Effector memory CD4-positive, alpha-beta T cell (primary cell): ENCODE measurements at places on chromosomes 1 and 21.

DNA sequence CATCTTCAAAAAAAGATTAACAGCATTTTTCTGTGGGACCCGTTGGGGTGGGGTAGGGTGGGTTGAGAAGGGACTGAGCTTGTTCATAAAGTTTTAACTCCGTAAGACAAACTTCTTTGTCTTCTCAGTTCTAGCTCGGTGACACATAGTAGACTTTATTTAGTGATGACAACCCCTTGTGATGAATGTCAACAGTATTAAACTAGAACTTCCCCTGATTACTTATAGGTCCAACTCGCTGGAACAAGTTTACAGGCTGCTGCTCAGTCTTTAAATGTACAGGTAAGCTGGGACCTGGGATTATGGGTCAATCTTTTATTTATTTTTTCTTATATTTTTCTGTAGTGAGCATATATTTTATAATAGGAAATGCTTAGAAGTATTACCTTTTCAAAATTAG, 148.4 kb downstream of the CD247 start:
- no peak for DNase-seq

DNA sequence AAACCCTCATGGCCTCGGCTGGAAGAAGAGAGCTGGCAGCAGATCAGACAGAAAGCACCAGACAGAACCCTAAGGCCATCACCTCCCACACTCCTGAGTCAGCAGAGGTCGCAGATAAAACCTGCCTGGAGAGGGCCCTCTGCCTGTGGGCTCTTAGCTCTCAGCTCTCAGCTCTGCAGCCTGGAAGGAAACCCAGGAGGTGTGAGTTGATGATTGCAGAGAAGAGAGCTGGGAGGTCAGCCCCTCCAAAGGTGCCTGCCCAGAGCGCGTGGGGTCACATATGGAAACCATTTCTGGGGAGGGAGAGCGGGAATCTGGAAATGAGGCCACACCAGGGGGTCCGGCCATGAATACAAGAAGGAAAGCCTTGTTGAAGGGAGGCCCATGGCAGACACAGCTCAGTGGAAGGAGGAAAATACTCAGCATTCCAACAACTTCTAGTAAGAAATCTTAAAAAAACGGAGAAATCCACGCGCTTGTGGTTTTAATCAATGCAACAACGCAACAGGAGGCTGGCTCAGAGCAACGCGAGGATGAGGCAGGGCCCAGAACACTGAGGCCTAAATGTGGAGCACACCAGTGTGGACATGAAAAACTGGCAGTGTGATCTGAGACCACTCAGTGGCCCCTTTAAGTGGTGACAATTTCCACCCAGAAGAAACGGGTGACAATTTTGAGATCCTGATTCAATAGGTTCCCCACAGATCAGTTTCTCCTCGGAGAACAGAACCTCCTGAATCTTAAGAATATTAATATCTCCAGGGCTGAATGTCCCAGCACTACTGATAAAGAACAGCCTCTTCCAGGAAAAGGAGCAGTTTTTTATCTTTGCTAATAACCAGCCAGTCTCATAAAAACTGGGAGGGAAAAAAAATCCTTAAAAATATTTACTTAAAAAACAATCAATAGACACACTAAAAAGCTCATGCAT, 45.7 kb downstream of the PSMG1 start:
- no peak for DNase-seq

DNA sequence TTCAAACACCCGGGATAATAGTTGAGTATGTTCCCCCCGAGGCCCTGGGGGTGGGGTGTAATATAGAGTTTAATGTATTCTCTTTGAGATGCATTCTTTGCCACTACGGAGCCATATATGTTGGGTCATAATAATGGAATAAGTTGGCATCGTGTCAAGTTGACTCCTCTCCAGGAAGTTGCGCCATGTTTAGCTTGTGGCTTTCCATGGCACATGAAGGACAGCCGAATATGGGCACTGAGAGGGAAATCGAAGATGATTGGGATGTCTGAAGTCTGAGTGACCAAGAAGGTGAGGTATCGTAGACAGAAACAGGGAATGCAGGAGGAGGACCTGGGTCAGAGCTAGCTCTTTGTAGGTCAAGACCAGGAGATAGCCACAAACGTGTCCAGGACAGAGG, 92.6 kb downstream of the PAX7 start:
- DNase-seq, result no peak

DNA sequence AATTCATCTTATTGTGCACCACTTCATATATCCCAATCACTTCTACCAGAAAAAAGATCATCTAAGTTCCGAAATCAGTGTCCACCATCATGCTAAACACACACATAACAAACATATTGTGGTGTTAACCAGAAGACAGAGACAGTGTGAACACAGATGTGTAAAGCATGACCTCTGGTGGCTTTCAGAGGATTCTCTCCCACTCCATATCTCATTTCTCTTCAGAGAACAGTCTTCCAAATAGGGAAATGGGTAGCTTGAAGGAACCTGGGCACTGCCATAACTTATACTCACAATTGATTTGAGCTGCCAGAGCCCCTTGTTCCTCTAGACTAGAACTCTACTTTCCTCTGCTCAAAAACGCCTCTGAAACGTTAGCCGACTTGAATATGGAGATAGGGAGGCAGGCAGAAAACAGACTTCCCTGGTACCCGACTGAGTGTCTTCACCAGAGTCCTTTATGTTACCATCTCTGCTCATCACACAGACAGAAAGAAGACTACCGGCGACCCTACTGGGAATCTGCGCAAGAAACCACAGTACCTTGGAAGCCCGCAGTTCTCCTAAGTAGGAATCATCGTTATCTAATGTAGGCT, 1.8 kb upstream of the ELAPOR1 start:
- no peak for DNase-seq

DNA sequence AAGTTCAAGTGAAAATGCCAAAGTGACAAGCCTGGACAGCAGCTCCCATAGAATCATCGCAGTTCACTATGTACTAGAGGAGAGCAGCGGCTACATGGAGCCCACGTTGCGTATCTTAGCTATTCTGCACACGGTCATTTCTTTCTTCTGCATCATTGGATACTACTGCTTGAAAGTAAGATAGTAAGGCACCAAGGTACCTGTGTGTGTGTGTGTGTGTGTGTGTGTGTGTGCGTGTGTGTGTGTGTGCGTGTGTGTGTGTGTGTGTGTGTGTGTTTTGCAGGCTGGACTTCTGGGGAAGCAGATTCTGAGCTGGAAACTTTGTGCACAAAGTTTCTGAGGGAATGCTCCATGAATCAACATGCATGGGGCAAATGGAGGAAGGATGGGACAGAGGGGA, 98.6 kb downstream of the ZP4 start:
- no peak for DNase-seq

DNA sequence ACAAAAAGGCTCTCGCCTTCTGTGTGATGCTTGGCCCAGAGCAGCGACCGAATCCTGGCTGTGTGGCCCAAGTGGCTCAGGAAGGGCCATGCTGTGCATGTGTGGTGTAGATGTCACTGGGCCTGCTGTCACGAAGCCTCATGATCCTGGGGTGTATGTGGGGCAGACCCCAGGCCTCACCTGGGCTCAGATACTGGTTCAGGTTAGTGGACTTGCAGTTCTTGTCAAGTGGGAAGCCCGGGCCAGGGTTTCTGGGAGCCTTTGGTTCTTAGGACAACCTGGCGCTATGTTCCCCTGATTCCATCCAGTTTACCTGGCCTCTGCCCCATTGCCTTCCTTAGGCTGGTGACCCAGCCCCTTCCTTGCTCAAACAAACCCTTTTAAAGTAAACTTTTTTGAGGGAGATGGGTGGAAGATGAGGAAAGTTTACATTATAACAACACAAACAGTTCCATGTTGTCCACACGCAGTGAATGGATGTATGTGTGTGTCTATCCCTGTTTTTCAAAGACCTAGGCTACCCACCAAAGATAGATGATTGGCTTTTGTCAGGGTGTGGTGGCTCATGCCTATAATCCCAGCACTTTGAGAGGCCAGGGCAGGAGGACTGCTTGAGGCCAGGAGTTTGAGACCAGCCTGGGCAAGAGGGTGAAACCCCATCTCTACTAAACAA, 84.3 kb downstream of the UCK2 start:
- DNase-seq, result no peak

- no peak for DNase-seq
Observed at GRCh38 chr1:117427297-117427696, 60.0 kb downstream of the MAN1A2 start.

DNA sequence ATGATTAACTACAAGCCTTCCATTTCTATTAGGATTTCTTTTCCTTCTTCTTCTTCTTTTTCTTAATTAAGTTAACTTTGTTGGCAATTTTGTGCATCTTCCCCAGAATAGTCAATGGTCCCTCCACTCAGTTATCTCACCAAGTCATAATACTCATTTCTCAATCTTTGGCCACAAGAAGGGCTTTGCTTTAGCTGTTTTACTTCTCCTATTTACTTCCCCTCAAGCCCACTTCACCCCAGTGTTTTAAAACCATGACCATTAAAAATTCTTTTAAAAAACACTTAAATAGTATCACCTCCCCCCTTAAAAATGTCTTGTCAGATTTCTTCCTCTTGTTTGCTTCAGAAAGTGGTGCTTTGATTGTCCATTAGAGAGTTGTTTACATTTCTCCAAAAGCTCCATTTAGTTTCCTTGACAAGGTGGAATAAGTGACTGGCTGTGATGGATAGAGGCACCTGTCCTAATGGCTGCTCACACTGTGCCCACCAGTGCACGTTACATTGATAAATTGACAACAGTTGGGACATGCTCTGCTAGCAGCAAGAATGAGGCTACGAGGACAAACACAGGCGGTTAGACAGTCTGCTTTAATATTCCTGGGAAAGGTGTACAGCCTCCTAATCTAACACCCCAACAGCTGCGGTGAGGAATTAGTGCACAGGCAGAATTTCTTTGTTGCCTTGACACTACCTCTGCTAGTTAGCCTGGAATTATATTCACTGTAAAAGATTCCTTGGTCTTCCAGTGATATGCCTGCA, 354.7 kb downstream of the LMO4 start:
- DNase-seq, result no peak

GRCh38 chr1:58439946-58440345, 106.6 kb downstream of the OMA1 start:
- no peak for DNase-seq

GRCh38 chr1:46508757-46509156, 19.1 kb downstream of the DMBX1 start:
- no peak for DNase-seq

DNA sequence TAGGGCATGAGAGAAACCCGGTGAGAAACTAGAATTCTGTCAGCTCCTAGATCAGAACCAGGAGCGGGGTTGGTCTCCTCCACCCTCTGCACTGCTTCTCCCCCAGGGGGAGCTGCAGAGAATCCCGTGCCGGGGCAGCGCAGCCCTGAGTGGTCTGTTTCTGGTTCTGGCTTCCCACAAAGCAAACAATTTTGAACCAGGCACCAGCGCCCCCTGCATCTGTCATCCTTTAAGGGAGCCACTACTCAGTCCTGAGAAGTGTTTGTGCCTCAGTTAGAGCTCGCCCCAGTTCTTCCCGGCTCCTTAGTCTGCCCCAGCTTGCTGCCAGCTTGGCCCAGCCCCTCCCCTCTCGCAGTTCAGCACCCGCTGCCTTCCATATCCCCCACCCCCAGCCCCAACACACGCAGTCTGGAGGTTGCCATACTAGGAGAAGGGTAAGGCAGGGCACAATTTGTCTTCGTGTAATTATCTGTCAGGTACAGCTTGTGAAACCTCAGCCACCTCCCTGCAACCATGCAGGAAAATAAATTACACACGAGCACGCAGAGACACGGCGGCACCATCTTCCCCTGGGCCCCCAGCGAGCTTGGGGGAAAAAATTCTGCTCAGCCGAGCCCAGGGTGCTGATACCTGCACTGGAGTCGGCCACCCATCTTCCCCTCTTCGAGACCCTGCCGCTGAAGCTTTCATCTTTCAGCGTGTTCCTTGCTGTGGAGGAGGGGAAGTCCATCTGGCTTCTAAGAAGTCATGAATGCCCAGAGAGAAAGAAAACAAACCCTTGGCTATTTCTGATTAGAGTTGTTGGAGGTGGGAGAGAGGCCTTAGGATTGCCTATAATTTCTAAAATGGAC, 62.6 kb upstream of the CD1D start:
- peak; percentile 12 for DNase-seq

DNA sequence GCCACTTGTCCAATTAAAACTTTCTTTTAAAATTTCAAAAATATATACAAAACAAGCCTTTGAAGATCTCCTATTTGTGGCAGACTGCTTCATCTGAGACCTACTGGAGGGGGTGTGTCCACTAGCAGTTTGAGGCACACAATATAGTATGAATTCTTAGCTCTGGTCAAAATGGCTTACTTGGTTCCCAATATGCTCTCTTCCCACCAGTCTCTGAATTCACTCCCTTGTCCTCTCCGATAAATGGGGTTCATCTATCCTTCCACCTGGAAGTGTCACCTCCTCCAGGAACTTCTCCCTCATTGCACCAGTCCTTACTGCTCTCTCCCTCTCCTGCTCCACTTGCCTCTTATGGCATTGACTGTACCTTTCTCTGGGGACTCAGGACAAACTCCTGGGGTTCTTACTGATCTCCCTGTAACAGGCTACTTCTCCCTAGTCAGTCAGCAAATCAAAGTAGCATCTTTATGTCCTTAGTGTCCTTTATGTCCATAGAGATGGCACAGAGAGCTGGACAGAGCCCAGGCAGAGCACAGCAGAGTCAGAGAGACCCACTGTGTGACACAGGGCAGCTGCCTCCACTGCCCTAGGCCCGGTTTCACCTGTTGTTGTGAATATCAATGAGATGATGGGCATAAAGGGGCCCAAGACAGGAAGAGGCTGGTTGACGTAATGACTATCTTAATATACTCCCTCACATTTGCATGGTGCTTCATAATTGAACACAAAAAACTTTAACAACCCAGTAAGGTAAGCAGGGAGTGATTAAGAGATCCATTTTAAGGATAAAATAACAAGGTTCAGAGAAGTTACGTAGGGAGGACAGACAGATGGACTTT, 3.6 kb downstream of the ASAP3 start:
- no peak for DNase-seq

DNA sequence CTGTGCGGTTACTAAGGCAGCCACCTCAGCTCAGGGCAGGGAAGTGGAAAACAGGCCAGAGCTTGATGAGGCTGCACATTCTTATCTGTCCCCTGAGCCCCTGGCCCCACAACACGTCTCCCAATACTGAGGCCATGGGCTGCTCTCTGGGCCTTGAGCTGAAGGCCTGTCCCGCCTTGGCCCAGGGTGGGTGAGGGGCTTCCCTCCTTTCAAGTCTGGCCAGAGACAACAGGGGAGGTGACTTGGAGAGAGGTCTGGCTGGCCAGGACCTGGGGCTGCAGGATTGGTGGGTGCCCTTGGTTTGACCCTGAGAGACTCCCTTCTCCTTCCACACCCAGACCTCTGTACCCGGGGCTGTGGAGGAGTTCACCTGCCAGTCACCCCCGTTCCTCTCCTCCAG, 563.8 kb downstream of the PTPRU start:
- DNase-seq, result no peak

GRCh38 chr1:111978695-111979094, 10.8 kb downstream of the KCND3 start:
- no peak for DNase-seq

DNA sequence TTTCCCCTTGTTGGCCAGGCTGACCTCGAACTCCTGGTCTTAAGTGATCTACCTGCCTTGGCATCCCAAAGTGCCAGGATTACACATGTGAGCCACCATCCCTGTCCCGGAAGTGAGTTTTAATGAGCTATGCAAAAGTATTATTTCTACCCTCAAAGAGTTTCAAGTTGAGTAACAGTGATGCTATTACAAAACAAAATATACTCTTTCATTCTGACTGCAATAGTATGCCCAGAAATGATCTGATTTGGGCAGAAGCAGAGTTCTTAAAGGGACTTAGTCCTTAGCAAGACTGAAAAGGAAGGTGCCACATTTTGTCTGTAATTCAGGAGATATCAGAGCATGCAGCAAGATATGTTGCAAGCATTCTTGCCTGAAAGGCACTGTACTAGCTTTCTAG, 375.4 kb downstream of the NUF2 start:
- no peak for DNase-seq
